NB4 (cell line): ENCODE measurements at places on chromosomes 5 and 9.
A peak's percentile ranks its signal among the peaks of the same experiment; 100 is the strongest.

GRCh38 chr9:31259824-31260223 is 1124.6 kb upstream of the ACO1 start:
- no peak for DNase-seq

- no peak for DNase-seq
Measured at GRCh38 chr5:171825051-171825450, 39.4 kb downstream of the SMIM23 start.

- no peak for DNase-seq
Measured at GRCh38 chr9:137113385-137114159, 961 bp downstream of the DPP7 start.

DNA sequence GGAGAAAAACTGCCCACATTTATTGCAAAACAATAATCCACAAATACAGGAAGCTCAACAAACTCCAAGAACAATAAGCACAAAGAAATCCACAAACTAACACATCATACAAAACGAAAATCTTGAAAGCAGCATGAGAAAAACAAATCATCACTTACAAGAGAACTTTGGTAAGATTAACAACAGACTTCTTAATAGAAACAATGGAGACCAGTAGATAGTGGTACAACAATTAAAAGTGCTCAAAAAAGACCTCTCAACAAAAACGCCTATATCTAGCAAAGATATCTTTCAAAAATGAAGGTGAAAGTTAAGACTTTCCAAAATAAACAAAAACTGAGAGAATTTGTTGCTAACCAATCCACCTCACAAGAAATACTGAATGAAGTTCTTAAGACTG is 38.4 kb downstream of the CDKL3 start:
- peak; percentile 2 for DNase-seq

- no peak for DNase-seq
Measured at GRCh38 chr9:71755230-71755629, 13.1 kb downstream of the CEMIP2 start.

DNA sequence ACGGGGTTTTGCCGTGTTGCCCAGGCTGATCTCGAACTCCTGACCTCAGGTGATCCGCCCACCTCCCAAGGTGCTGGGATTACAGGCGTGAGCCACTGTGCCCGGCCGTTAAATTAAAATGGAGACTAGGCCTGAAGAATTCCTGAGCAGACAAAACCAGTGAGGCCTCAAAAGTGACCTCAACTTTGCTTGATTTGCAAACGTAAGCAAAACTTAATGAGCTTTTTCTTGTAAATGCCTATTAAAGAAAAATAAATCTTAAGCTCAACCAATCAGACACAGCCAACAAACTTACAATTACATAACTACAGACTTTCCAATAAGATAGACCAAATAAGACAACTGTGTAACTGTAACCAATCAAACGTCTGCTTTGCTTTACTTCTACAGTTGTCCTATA is 111.3 kb upstream of the SEMA6A start:
- DNase-seq: no peak

DNA sequence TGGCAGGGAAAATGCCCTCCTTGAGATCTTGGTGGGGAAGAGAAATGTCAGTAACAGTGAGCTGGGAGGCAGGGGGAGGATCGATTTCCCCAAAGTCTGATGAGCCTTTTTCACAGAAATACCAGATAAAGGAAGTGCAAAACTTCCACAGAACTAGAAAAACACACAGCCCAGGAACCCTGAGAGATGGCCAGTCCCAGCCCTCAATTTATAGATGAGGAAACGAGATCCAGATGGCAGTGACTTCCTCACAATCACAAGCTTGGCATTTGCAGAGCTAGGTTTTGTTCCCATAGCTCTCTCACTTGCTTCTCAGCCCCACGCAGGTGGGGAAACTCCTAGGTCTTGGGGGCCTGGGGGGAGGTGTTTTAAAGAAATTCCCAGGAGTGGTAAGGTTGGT is 3.8 kb upstream of the GGTA1 start:
- DNase-seq: no peak

DNA sequence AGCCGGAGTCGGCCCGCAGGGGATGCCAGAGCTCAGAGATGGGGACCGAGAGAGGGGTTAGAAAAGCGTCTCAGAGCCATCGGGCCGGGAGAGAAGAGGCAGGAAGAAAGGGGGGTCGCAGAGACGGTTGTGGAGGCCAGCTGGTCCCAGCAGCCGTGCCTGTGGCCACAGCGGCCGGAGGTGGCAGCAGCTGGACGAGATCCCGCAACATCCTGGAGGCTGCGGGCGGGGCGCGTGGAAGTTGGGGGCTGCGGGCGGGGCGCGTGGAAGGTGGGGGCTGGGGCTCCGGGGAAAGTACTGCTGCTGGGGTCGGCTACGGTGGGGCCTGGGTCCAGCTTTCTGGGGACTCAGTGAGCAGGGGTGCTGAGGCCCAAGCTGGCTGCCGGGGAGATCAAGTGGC is 34.4 kb upstream of the EGFL7 start:
- no peak for DNase-seq

GRCh38 chr9:15253197-15253596 is 53.8 kb downstream of the TTC39B start:
- DNase-seq: no peak

DNA sequence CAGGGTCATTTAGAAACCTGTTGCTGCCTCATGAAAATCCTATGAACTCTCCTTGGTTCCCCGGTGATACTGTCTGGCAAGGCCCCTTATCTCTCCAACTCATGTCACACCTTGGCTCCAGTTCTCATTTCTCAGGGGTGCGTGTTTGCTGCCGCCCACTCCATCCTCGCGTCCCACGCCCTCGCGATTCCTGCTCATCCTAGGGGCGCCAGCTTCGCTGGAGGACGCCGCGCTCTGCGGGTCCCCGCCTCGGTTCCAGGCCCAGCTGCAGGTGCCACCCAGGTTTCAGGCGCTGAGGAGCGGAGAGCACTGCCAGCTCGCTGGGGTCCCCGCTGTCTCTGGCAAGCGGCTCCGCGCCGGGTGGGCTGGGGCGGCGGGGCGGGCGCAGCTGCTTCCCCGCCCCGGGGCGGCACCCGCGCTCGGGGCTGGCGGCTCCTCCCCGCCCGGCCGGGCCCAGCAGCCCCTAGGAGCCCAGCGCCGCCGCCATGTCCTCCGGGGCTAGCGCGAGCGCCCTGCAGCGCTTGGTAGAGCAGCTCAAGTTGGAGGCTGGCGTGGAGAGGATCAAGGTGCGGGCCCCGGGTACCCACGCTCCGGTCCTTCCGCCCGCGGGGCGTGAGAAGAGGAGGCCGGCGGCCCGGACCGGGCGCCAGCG is at the start of gene GNG10:
Gene GNG10, plus strand, starts transcription at position 456 of the 652 bp plus-strand sequence. Its CDS starts 30 bp downstream, at position 486.
- DNase-seq: peak; percentile 64

- DNase-seq: no peak
Measured at GRCh38 chr5:75837258-75837841, 120.1 kb upstream of the POC5 start.

GRCh38 chr9:115594557-115594956 is 476.6 kb upstream of the TNC start:
- DNase-seq: no peak

- no peak for DNase-seq
Measured at GRCh38 chr9:112135706-112136105, 39.4 kb downstream of the SUSD1 start.
